ENCODE measurements at places on chromosomes 16 and 17.

DNA sequence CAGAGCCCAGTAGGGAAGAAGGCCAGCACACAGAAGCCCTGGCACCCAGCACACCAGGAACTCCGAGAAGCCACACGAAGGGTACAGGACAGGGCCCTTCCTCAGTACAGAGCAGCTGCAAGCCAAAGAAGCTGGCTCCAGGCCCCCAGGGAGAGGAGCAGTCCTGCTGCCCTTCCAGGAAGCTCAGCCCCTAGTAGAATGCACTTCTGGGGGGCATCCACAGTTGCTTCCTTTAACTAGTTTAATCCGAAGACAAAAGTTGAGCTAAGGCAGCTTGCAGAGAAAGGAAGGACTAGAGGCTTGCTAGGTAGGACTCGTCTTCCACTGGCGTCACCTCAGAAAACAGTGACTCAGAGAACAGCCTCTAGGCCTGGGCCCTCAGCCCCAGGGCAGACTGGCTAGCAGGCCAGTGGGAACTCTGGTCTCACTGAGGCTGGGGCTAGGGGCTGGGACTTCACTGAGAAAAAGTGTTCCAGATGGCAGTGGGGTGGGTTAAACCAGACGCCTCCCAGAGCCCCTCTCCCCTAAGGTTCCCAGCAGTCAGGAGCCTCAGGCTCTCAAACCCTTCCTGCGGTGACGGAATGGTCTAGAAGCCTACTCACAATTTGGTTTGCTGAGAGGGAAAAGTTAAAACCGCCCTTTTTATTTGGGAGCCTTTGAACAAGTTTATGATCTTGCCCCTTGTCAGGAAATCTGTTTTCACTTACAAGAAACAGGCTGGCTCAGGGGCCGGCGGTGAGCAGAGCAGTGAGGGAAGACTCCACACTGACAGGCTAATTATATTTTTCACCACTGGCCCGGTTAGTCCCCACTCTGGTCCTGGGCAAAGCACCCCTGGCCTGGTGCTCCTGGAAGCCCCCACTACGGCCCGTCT lies 41.4 kb downstream of the ACTG1 start:
- DNase-seq = no peak

GRCh38 chr17:49575679-49576087 lies at the start of gene NXPH3:
Gene NXPH3 (plus strand): TSS chr17:49575871. CDS start chr17:49576220, 349 bp downstream.
- no peak for DNase-seq

GRCh38 chr16:12149971-12150370 lies 173.4 kb downstream of the SNX29 start:
- no peak for DNase-seq

DNA sequence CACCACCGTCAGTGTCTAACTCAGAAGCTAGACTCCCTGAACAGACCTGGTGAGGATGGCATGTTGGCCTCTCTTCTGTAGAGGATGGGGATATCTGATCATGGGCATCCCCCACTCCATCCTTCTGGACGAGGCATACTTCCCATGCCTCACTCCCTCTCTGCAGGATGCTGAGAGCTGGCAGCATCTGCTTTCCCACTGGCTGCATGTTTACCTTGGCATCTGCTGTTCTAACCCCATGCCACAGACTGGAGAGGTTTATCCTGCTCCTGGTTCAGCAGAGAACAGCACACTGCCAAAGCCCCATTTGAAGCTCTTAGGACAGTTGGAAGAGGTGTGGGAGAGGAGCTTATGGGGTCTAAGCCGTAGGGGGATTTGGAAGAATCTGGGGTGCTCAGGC lies 46.0 kb downstream of the YPEL2 start:
- no peak for DNase-seq

DNA sequence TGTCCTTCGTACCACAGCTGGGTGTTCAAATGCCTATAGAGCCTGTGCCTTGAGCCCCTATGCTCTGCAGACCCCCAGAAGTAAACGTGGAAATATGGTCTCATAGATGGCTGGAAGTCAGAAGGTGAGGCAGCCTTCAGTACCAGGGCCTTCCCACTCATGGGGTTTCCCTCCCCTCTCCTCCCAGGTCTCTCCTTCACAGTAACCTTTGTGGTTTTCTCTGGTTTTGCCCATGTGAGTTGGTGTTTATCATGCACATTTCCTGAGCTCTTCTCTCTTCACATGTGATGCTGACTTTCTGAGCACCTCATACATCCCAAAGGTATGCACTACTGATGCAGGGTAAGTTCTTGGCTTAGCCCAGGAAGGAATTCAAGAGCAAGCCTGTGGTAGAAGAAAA lies 35.4 kb downstream of the TMEM114 start:
- no peak for DNase-seq

GRCh38 chr17:60640503-60640902 lies 37.1 kb upstream of the BCAS3 start:
- no peak for DNase-seq

DNA sequence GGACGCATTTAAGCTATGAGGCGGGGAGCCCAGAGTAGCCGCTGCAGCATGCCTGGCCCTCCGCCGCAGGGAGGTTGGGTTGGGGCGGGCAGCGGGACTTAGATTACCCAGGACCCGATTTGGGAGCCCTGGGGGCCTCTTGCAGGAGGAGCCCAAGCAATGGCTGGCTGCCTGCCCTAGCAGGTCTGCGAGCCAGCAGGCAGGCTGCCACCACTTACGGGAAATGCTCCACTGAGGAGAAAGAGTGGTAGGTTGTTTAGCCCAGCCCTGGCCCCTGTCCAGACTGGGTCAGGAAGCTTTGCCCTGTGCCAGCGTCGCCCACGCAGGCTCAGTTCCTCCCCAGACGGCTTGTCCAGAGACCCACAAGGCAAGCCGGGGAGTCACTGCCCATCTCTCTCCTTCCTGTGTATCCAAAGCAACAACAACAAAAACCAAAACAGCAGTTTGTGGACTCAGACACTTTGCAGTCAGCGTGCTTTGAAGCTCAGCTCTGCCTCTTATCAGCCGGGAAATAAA lies 10.3 kb upstream of the TVP23A start:
- peak; percentile 87 for DNase-seq

- no peak for DNase-seq
Measured at GRCh38 chr17:53472586-53472985, 350.1 kb upstream of the KIF2B start.

- no peak for DNase-seq
Measured at GRCh38 chr16:73396556-73396955, 348.6 kb upstream of the ZFHX3 start.

GRCh38 chr16:30559690-30560089 lies 1.5 kb upstream of the ZNF764 start:
- no peak for DNase-seq

GRCh38 chr17:65417406-65418221 lies 143.8 kb downstream of the AXIN2 start:
- DNase-seq = no peak

DNA sequence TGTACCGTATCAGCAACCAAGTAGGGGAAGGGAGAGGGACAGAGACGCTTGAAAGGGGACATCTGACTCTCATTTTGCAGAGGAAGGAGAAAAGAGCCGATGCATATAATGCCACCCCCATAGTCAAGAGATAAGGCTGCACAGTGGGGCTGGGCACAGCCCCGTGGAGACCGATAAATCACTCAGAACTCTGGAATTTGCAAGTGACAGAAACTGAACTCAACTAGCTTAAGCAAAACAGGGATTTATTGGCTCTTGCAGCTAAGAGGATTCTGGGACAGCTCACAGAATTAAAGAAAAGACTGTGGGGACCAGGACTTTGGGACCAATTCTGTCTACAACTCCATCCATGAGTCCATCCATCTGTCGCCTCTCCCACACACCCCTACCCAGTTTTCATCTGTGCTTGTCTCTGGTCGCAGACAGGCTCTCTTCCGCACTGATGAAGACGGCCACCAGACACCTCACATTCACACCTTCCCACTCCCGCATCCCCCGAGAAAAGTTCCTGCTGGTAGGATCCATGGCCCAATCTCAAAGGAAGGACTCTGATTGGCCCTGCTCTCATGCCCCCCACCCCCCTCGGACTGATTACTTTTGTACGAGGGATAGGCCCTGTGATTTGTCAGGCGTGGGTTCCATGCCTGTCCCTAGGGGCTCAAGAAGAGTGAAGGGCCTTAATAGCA lies 105.9 kb upstream of the RPL38 start:
- DNase-seq = no peak

- DNase-seq = no peak
Measured at GRCh38 chr17:4678448-4679026, 25.4 kb downstream of the PELP1 start.

- no peak for DNase-seq
Measured at GRCh38 chr17:10513299-10514067, 4.9 kb downstream of the MYH1 start.

DNA sequence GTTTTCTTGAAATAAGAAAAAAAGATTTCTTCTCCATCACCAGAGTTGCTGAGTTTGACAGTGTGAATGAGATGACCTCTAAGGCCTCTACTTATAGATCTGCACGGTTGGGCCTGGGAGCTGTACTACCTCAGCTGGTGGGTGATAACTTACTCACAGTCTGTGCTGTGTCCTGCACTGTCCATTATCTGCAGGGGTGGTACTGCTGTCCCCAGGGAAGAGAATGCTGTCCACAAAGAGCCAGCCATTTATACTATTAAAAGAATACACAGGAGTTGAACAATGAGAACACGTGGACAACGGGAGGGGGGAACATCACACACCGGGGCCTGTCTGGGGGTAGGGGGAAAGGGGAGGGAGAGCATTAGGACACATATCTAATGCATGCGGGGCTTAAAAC lies 655.3 kb downstream of the WWOX start:
- DNase-seq = no peak

- no peak for DNase-seq
Measured at GRCh38 chr17:60891149-60891548, 213.5 kb downstream of the BCAS3 start.

- no peak for DNase-seq
Measured at GRCh38 chr16:30914830-30915229, 8.5 kb upstream of the FBXL19 start.

DNA sequence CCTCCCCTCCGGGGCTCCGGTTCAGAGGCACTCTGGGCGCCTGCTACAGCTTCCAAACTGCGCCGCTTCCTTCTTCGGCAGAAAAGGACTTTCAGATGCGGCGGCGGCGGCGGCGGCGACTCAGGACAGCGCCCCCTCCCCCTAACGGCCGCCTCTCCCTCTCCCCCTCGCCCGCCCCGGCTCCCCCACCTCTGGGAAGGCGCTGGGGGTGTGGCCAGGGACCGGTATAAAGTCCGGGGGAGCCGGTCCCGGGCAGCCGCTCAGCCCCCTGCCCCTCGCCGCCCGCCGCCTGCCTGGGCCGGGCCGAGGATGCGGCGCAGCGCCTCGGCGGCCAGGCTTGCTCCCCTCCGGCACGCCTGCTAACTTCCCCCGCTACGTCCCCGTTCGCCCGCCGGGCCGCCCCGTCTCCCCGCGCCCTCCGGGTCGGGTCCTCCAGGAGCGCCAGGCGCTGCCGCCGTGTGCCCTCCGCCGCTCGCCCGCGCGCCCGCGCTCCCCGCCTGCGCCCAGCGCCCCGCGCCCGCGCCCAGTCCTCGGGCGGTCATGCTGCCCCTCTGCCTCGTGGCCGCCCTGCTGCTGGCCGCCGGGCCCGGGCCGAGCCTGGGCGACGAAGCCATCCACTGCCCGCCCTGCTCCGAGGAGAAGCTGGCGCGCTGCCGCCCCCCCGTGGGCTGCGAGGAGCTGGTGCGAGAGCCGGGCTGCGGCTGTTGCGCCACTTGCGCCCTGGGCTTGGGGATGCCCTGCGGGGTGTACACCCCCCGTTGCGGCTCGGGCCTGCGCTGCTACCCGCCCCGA lies at the start of gene IGFBP4:
Gene IGFBP4 (plus strand): TSS at position 255 of the 792 bp plus-strand sequence. CDS start 286 bp downstream, at position 541.
- DNase-seq = peak; percentile 24

GRCh38 chr17:46943501-46944393 lies 20.8 kb downstream of the GOSR2 start:
- no peak for DNase-seq

DNA sequence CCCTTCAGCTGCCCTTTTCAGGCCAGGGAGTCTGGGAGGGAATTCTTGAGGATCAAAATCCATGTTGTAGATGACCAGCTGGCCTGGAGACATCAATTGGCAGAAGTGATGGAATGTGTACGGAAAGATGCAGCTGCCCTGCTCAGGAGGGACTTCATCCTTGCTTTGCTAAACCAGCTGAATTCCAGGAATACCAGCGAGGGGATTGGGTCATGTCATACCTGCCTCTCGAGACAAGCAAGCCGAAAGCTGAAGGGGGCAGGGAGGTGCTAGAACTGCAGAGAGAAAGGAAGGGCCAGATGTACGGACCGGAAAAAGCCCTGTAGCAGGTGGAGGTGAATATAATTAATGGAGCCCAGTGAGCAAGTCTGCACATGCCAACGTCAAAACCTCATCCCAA lies 25.6 kb upstream of the NTN1 start:
- no peak for DNase-seq

- no peak for DNase-seq
Measured at GRCh38 chr17:73232587-73233373, 28.9 kb downstream of the CPSF4L start.

- no peak for DNase-seq
Measured at GRCh38 chr16:12024429-12024828, 47.9 kb downstream of the SNX29 start.

DNA sequence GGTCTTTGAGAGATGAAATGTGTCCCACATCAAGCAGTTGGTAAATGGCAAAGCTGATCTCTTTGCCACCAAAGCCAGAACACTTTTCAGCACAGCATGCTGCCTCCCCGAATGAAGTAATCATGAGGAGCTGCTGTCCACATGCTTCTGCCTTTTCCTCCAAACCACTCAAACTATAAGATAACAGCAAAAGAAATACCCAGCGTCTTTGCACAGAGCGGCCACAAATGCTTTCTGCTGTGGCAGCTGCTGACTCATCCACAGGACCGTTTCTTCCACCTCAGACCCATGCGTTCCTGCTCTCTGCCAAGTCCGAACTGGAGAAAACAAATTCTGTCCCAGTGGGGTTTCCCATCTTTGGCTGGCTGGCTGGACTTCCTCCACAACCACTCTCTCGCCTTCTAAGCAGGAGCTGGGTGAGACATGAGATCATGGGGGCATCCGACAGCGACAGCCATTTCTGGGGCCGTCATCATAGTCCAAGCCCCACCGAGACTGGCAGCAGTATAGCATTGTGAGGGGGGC lies 27.1 kb downstream of the TBC1D3B start:
- no peak for DNase-seq

DNA sequence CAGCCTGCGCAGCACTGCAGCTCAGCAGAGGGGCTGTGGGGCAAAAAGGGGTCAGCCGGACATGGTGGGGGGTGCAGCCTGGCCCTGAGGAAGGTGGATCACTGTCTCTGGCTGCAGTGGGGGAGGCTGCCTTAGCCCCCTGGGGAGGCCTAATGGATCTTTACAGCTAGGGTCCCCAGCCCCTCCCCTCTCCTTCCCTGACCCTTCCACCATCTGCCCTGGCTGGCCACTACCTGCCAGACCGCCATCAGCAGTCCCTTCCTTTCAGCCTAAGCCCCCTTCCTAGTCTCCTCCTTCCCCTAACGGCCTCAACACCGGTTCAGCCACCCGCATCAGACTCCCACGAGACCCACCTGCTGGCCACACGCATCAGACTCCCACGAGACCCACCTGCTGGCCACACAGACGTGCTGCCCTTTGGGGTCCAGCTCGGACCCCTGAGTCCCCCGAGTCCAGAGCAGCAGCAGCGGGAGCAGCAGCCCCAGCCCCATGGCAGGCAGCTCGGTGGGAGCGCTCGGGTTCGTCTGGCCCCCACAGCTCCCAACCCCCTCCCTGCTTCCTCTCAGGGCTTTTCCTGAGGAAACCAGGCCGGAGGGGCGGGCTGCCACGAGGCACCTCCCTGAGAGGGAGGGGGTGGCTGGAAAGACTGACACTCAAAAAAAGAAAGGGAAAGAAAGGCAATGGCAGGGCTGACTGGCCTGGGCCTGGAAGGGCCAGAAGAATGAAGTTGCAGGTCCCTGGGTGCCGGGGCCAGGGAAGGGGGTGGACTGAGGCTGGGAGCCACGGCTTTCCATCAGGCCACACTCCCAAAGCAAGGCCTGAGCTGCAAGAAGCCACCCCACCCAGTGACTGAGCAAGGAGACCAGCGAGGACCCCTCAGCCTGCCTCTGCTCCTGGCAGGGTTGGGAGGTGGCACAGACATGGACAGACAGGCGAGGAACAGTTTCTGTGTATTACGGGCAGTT lies at the start of gene SCARF1:
Gene SCARF1 (minus strand): TSS at position 526 of the 965 bp plus-strand sequence. CDS start 35 bp downstream, at position 491.
- no peak for DNase-seq

Data from cerebellar nuclear complex (tissue), 1 donor.